ENCODE measurements at places on chromosomes 1 and 21.
A peak's percentile ranks its signal among the peaks of the same experiment; 100 is the strongest.

- no peak for DNase-seq
Measured at GRCh38 chr1:30417001-30417700, 306.2 kb downstream of the MATN1 start.

DNA sequence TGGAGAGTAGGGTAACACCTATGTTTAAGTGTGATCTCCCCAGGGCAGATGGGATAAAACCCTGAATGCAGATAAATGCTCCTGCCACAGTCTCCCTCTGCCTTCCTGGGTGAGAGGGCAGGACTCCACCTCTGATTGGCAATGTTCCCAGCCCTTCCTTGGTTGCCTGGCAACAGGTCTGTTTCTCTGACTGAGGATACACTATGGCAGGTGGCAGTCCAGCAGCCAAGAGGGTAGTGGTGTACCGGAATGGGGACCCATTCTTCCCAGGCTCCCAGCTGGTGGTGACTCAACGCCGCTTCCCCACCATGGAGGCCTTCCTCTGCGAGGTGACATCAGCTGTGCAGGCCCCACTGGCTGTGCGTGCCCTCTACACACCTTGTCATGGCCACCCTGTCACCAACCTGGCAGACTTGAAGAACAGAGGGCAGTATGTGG is at the start of gene DCDC2B:
Gene DCDC2B, plus strand, starts transcription at position 199 of the 438 bp plus-strand sequence. Its CDS starts 5 bp downstream, at position 204.
- DNase-seq, result peak; percentile 38

DNA sequence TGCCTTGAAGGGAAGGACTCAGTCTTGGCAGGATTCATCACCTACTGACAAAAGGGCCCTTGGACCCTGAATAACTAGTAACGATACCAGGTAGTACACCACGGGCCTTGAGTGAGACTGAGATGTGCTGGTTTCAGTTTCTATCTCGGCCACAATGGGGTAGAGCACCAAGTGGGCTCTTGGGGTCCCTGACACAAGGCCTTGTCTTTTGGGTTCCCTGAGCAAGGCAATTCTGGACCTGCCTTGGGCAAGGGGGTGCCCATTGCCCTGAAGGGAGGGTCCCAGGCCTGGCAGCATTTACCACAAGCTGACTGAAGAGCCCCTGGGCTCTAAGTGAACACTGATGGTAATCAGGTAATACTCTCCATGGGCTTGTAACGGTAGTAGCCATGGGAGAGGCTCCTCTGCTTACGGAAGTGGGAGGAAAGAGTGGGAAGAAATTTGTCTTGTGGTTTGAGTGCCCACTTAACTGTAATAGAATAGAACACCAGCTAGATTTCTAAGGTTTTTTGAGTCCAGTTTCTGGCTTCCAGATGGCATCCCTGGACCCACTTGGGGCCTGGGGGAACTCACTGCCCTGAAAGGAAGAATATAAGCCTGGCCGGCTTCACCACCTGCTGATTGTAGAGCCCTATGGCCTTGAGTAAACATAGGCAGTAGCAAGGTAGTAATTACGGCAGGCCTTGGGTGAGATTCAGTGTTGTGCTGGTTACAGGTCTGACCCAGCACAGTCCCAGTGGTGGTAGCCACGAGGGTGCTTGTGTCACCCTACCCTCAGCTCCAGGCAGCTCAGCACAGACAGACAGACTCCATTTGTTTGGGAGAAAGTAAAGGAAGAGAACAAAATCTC is 58.5 kb downstream of the WDR4 start:
- DNase-seq, result no peak

GRCh38 chr1:30698401-30698981 is 24.9 kb downstream of the MATN1 start:
- DNase-seq, result no peak

DNA sequence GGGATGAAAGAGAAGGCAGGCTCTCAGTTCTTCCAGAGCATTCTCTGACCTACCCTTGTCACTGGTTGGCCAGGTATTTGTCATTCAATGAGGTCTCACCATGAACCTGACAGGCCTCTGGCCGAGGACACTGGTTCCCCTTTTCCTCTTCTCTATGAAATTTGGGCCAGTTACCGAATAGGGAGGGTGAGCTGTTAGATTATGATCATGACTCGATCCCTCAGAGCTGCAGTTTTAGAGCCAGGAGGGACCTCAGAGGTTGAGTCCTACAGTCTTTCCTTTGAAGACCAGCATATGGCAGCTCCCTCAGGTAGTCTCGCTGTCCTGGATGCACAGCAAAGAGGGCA is 29.5 kb upstream of the CLSTN1 start:
- no peak for DNase-seq

GRCh38 chr1:211843018-211843417 is 12.5 kb upstream of the LPGAT1 start:
- no peak for DNase-seq

GRCh38 chr1:26459148-26459547 is 13.1 kb upstream of the HMGN2 start:
- DNase-seq, result no peak

- no peak for DNase-seq
Measured at GRCh38 chr1:1189111-1189510, 15.4 kb downstream of the TTLL10 start.

GRCh38 chr1:15492596-15492995 is 16.7 kb downstream of the CELA2B start:
- DNase-seq, result no peak

DNA sequence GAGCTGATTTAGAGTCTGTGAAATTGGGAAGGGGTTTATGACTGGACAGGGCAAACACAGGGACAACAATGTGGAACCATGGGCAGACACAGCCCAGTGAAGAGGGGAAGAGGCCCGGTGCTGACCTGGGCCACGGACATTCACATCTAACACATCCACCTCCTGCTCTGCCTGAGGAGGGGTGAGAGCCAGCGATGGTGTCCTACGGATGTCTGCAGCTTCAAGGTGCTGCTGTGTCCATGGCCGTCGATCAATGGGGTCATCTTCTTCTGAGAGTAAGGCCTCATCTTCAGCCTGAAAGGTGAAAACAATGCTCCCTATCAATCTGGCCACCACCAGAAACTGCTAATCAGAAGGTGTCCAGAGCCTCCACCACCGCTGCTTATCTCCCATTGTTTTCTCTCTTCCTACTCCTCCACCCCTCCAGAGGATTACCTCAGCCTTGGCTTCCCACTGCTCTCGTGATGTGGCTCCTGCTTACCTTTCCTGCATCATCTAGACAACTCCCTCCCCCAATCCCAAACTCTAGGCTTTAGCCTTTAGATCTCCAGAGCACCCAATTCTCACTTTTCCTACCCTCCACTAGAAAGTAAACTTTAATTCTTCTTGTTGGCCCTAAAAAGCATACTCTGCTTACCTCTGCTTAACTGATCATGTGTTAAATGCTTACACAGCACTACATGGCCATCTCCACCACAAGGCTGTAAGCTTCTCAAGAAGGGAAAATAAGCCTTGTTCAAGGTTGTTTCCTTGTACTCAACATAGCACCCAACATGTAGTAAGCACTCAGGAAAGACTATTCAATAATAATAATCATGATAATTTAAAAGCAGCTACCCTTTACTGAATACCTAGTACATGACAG is 24.0 kb upstream of the ADAM30 start:
- no peak for DNase-seq

DNA sequence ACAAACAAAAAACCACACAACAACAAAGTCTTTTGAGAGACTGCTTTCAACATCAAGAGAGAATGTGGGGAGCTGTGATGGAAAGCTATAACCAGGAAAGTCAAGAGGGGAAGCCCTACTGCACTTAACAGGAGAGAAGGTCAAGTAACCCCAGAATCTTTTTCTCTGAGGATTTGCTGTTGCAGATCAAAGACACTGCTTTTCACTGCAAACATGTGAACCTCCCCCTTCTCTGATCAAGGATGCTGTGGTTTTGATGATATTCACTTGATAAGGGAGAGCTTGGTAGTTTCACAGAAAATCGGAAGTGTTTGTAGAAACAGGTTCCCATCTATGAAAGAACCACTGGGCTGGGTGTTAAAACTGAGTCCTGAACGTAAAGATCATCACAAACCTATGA is 4.8 kb downstream of the ETV3 start:
- DNase-seq, result no peak

DNA sequence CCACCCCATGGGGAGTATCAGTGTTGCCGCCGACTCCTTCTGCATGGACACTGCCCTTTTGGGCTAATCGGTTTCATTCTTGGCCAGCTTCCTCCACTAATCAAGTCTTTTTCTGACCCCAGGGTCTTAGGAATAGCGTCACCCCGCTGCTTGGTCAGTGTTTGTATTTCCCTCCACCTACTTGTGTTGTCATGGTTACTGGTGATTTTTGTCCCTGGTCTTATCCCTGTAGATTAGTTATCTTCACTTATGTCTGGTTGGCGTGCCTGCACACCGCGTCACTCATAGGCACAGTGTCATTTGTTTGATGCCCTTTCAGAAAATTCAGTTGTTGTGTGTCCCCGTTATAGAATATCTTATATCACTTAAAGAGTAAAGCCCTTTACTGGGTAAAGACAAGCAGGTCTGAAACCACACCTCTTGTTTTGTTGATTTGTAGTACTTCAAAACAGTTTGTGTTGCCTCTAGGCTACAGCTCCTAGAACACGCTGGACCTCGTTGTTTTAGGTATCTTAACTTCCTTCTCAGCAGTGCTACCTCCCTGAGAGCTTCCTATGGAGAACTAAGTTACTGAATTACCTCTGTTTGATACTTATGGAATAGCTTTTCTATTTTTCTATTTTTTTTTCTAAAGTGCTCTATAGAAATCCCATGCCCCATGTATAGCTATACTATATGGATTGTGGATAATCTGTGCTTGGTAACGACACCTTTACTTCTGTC is 868 bp downstream of the PPP1R12B start:
- DNase-seq, result peak; percentile 88

GRCh38 chr21:39452207-39452969 is 618 bp downstream of the SH3BGR start:
- DNase-seq, result peak; percentile 45

- peak; percentile 39 for DNase-seq
Measured at GRCh38 chr1:207805841-207806421, 54.1 kb downstream of the CD46 start.

- DNase-seq, result no peak
Measured at GRCh38 chr1:11948822-11949458, 14.4 kb downstream of the PLOD1 start.

- DNase-seq, result no peak
Measured at GRCh38 chr1:4027008-4027407, 126.9 kb upstream of the C1orf174 start.

DNA sequence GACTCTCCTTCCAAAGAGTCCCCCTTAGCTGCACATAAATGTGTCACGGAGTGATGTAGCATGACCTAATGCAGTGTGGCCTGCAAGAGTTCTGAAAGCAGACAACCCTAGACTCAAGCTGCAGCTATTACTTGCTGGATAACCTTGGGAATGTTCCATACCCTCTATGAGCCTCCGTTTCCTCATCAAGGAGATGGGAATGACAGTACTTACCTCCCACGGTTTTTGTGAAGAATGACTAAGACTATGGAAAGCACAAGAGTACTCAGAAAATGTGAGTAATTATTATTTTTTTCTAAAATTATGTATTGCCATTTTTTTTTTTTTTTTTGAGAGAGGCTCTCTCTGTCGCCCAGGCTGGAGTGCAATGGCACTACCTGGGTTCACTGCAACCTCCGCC is 3.0 kb downstream of the TTC39A start:
- DNase-seq, result peak; percentile 55

GRCh38 chr1:203200916-203201315 is 14.4 kb upstream of the CHI3L1 start:
- no peak for DNase-seq

GRCh38 chr1:208965351-208965750 is 618.2 kb upstream of the CAMK1G start:
- DNase-seq, result no peak

GRCh38 chr21:32424191-32424535 is 11.7 kb downstream of the EVA1C start:
- DNase-seq, result no peak

GRCh38 chr1:107273515-107273914 is 132.7 kb downstream of the NTNG1 start:
- DNase-seq, result no peak

DNA sequence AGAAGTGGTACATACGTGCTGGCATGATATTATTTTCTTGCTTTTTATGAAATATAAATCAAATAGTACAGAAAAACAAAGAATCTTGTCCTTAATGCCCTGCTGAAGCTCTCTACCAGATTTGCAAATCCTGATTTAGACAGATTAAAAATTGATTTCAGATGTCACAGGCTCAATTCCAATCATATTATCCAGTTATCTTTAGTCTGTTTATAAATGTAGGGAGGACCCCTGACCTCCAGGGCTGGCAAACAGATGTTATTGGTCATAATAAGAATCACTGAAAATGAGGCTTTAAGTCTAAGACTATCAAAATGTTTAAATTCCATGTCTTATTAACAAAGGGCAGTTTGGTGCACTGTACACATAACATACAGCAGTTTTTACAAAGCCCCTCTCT is 62.1 kb downstream of the TP53BP2 start:
- no peak for DNase-seq

- no peak for DNase-seq
Measured at GRCh38 chr1:160062230-160062532, 7.8 kb downstream of the KCNJ10 start.

GRCh38 chr1:159938211-159938852 is 7.1 kb downstream of the IGSF9 start:
- DNase-seq, result no peak

DNA sequence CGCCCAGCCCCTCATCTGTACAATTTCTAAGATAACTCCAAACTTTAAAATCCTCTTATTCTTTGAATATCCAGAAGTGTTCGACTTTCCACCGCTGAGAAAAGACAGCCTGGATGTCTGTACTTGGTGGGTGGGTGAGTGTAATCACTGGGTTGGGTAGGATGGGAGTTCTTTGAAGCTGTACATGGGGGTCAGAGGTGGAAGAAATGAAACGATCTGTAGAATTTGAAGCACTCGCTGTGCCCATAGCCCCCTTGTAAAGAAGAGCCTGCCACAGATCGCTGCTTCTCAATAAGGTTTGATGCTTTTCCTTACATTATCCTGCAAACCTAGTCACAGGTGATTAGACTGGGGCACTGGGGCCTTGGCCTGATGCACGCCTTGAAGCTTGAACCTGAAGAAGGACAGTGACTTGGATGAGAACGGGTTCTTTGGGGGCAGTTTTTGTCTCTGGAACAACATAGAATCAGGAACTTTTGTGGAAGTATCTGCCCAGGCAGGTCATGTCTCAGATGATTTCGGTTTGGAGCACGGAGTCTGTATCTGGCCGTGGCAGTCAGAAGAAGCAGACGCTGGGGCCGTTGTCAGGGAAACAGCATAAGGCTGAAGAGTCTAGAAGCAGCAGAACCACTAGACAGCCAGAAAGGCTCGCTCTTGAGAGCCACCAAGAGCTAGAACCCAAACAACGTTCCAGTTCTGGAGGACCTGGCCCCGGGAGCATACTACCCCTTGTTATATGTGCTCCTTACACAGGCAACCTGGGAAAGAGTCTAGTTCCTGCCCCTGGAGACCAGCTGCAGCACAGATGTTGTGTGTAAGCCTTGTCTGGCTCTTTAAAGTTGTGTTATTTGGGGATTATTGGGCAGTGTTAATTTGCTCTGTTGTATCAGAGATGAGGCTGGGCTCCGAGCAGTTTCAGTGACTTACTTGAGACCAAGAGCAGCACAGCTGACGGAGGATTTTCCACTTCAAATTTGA is 45.1 kb upstream of the SCCPDH start:
- no peak for DNase-seq

GRCh38 chr21:33370305-33370704 is 32.9 kb upstream of the IFNGR2 start:
- DNase-seq, result no peak

Measured in RKO (cell line).